ENCODE measurements at places on chromosomes 1 and 21.

GRCh38 chr1:59900640-59901039 lies 25.9 kb downstream of the CYP2J2 start:
- DNase-seq = no peak

DNA sequence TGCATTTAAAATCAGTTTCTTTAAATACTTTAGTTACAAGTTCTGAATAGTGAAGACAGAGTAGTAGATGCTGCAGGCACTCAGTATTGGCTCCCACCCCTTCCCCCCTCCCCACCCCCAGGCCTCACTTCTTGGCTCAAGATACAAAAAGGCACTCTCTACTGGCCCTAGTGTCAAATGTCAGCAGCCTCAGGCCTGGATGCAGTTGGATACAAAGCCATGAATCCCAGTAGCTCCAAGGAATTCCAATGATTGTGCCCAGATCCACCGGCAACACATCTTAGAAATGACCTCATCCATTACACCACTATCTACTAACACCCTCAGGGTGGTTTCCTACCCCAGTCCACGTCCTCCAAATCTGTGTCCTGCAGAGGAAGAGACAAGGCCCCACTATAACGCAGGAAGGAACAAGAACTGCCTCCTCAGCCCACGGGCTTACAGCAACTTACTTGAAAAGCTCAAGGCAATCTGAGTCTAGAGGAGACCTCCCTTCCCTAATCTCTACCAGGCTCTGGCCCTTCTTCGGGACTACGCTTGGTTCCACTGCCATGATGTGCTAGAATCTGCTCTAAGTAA lies 17.6 kb downstream of the ACADM start:
- no peak for DNase-seq

- DNase-seq = no peak
Observed at GRCh38 chr1:47226839-47227215, 5.2 kb downstream of the TAL1 start.

DNA sequence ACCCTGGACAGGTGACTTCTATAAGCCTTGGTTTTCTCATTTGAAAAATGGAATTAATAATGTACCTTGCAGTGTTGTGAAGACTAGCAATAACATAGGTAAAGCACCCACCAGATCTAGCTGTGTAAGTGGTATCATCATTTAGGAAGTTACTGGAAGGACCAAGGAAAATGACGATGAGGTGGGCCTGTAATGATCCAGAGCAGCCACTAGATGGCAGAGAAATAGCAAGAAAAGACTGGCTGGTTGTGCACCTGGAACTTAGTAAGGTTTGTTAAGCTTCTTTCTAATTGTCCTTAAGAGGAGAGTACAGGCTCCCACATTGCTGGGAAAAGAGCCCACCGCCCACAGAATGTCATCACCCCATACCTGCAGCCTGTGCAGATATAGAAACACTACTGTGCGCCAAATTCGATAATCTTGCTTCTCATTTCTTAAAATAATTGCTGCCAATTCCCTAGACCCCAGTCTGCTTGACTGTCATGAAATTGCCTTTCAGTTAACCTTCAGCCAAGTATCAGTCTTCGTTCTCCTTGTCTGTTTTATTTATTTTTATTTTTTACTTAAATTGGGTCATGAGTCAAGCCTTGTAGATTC lies 37.2 kb downstream of the WNT4 start:
- no peak for DNase-seq

- DNase-seq = no peak
Observed at GRCh38 chr1:161398900-161399256, 31.2 kb upstream of the CFAP126 start.

- DNase-seq = no peak
Observed at GRCh38 chr1:75074831-75075395, 59.3 kb upstream of the LHX8 start.

GRCh38 chr1:232238009-232238408 lies 391.9 kb downstream of the SIPA1L2 start:
- DNase-seq = no peak

DNA sequence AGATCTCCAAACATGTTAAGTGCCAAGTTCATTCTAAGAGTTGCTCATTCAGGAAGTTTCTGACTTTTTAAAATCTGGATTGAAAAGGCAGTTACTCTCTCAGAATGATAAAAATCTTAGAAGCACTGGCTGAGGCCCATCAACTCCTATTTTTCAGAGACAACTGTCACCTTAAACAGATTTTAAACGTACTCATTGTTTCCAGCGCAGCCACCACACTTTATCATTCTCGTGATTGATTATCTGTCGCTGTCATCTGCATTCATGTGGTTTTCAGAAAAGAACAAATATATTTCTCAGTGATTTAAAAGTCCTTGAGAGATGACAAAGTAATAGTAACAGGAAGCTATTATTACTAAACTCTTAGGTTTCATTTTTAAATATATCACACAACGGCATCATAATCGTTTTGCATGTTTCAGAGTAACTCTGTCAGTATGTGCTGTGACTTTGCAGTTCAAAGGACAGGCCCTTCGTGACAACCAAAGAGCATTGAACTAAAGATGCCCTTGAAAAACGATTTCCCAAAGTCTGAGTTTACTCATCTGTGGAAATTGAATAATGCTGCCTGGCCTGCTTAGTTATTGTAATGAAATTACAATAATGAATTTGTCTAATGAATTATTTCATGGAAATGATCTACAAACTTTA lies 14.9 kb upstream of the KCNK1 start:
- peak; percentile 51 for DNase-seq

DNA sequence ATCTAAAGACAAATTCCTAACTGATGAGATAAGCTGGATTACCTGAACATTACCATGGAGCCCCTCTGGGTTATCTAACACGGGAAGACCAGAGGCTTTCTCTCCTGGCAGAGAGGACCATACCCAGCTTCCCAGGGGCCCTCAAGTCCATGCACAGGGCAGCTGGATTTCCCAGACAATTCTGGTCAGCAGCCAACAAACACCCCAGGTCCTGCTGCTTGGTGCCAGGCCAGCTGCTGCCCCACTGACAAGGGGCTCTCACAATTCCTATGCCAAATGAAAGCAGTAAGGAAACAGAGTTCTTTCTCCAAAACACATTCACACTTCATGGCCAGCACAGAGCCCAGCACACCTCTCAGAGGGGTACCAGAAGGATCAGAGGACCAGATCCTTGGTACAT lies 114.2 kb downstream of the HLCS start:
- DNase-seq = no peak

GRCh38 chr21:29829564-29830275 lies 110.1 kb downstream of the GRIK1 start:
- DNase-seq = no peak

DNA sequence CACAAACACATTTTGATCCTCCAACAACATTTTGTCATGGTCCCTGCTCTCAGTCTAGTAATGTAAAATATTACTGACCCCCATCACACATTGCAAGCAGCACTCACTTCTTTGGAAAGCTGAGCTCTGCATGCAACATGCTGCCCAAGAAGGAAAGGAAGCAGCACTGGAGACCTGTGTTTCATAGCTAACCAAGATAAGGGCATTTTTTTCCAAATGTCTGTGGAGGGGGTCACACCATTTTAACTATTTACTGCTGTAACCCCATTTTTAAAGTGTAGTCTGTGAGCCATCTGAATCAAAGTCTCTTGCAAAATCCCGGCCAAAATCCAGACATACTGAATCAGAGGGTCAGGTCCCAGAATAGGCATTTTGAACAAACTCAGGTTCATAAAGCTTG lies 4.5 kb upstream of the RASSF5 start:
- no peak for DNase-seq

Data from activated CD4-positive, alpha-beta memory T cell treated with anti-CD3 and anti-CD28 coated beads, Interleukin-2, amount 10 ng/mL, durations not matched to agents 7 days and 5 days (primary cell).